Non-pigmented ciliary epithelial cell (primary cell): ENCODE measurements at places on chromosomes 2 and 18.

DNA sequence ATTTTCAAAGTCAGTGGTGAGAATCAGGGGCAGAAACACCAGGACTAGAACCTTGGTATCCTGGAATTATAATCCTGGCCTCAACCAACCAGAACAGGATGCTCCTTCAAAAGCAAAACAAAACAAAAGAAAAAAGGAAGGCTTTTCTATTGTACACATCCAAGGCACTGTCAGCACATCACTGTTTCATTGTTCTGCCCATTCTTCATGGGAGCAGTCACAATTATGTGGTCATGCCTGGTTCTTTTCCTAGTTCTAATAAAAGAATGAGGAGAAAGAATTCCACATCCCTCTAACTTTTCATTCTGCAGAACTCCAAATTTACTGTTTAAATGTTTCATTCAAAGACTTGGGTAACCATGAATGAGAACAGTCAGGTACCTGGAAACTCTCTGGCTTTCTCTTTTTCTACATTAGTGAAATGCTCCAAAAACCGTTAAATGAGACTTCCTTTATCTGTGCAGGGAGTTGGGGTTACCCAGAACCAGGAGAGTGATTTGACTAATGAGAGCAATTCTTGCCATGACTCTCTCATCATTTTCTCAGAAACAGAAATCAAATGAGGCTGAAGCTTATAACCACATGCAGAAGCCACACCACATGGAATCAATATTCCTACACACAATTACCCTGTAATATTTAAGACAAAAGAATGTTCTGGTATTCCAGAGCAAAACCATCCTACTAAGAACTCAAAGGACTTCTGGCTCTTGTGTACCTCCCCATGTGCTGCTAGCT is 110.9 kb upstream of the CCDC150 start:
- DNase-seq, result no peak

GRCh38 chr2:108614043-108614545 is 79.8 kb downstream of the LIMS1 start:
- DNase-seq, result no peak

DNA sequence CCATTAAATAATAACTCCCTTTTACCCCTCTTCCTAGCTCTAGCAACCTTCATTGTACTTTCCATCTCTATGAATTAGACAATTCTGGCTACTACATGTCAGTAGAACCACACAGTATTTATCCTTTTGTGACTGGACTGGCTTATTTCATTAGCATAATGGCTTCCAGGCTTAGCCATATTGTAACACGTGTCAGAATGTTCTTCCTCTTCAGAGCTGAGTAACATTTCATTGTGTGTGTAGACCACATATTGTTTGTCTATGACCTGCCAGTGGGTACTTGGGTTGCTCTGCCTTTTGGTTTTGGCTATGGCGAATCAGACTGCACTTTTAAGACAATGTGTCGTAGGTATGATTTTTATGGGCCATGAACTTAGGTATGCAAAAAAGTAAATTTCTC is 20.9 kb downstream of the TSN start:
- DNase-seq, result no peak

DNA sequence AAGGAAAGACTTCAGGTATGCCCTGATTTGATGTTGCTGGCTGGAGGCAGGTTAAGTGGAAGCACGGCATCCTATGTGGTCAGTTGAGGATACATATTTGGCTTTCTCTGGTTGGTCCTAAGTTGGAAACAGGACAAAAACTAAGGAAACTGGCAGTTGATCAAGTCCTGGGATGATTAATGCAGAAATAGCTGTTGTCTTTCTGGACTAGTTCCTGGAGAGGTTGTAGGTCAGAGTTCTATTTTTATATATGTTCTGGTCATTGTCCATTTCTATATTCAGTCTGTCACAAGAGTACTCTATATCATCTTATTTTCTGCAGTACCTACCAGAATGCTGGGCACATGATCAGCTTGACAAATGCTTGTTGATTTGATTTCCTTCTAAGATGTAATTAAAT is 4.0 kb upstream of the SLC35F5 start:
- no peak for DNase-seq

- DNase-seq, result no peak
Measured at GRCh38 chr2:217950401-217950871, 52.4 kb downstream of the TNS1 start.

DNA sequence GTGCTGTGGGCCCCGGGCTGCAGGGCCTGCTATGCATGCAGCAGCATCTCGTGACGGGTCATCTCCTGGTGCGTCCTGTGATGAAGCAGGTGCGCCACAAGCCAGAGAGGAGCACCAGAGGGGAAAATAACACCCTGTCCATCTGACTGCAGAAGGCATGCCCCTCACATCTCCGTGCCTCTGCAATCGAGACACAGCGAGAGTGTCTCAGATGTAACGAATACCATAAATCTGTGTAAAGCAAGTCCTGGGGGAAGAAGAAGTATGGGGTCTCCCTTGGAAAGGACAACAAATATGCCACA is 137.5 kb downstream of the PTGR3 start:
- DNase-seq, result no peak

DNA sequence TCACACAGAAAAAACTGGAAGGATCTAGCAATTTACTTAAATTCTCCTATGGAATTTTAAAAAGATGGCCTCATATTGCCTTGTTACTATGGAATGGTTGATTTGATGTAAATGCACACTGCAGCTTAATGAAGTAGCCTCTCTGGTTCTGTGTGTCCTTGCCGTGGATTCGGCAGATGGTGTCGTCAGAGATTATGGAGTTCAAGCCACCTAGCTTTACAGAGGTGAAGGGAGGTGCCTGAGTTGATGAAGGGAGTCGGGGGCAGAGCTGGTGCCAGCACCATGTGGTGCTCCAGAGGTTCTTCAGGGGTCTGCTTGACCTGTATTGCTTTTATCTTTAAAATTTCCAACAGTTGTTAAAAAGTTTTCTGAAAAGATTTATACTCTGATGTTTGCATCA is 48.8 kb downstream of the ASAP2 start:
- DNase-seq, result no peak

DNA sequence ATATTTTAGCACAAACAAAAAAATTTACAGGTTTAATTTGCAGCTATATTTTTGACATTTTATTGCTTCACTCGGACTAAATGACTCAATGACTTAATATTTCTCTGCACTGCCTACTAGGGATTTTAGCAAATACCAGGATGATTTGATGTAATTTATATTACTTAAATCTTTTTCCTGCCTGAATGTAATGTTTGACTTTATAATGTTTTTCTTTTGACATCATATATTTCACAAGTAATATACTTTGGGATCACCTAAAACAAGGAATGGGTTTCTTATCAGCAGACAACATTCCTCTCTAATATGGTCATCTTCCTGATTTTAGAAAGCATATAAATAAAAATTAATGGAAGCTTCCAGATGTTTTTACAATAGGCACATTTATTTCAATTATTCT is 253.2 kb upstream of the EPC2 start:
- DNase-seq, result peak; percentile 37

DNA sequence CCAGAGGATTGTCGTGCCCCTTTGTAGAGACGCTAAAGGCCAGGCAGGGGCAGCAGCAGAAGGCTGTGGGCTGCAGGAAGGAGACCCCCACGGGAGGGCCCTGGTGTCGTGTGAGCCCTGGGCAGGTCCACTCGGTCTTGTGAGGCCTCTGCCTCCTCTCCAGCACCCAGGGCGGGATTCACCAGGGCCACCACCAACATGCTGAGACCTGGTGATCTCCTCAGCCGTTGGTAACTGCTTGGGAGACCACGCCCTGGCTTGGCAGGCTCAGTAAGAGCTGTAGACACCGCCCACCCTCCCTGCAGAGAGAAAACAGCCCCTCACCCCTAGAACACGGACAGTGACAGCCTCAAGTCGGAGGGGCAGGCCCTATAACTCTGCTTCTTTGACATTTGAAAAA is 21.1 kb downstream of the MBP start:
- no peak for DNase-seq

DNA sequence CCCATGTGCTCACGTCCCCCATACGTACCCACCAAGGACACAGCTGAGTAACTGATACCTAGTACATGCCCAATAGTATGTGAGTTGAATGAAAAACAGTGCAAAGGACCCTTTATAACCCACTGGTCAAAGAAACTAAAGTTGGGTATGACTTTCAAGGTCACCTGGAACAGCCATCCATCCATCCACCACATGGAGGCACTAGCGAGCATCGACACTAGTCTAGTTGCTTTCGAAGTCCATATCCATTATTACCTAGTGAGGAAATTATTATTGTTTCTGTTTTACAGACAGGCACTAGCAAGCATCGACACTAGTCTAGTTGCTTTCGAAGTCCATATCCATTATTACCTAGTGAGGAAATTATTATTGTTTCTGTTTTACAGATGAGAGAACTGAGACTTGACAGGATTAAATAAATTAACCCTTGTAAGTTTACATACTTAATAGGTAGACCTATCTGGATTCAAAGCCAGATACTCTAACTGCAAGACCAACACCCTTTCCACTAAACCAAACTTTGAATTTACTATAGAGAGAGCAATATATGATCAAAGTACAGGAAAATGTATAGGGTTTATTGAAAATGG is 233.7 kb downstream of the METTL4 start:
- no peak for DNase-seq

- no peak for DNase-seq
Measured at GRCh38 chr2:85254540-85255300, 73.1 kb downstream of the TGOLN2 start.

- DNase-seq, result no peak
Measured at GRCh38 chr18:79718126-79718525, 38.5 kb downstream of the CTDP1 start.

DNA sequence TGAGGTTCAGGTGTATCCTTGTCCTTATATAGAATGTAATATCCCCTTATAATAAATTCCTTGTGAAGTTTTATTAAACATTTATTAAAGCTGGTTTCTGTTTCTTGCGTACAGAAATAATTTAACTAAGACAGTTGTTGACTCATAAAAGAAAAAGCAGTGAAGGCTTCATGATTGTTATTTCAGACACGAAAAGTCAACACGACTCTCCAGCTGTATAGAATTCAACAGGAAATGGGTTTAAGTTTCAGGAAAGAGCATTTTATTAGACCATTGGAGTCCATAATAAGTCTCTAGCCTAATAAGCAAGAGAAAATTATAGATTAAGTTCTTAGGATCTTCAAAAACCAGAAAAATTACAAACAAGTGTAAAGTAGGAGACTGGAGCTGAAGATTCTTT is 62.2 kb downstream of the KCNE4 start:
- DNase-seq, result no peak

GRCh38 chr2:10515887-10516286 is 67.8 kb upstream of the ODC1 start:
- no peak for DNase-seq

DNA sequence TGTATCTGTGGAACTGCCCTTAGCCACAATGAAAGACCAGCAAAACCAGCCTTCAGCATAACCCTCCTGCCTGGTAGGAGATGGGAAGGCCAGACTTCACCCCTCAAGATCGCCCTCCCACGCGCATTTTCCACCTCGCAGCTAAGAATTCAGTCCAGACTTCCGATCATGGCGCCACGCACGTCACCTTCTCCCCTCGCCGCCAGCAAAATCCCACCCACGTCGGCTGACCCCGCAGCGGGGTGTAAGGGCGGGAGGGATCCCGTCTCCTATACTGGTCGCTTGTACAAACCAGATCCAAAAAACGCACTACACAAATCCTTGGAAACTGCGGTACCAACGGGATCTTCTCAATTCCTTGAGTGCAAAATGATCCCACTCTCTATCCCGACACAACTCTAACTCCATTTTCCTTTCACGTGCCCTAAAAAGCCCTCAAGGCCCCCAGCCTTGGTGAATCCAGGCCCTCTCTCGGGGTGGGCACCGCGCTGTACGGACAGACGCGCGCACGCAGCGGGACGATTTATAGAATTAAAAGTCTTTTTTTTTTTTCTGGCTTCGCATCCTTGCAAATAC is 1.0 kb upstream of the BMPR2 start:
- DNase-seq, result peak; percentile 77

GRCh38 chr2:73823916-73824523 is 4.7 kb upstream of the STAMBP start:
- DNase-seq, result peak; percentile 77

GRCh38 chr2:88269836-88270235 is 99.7 kb downstream of the THNSL2 start:
- no peak for DNase-seq

GRCh38 chr2:221264318-221264717 is 307.8 kb downstream of the EPHA4 start:
- DNase-seq, result no peak

DNA sequence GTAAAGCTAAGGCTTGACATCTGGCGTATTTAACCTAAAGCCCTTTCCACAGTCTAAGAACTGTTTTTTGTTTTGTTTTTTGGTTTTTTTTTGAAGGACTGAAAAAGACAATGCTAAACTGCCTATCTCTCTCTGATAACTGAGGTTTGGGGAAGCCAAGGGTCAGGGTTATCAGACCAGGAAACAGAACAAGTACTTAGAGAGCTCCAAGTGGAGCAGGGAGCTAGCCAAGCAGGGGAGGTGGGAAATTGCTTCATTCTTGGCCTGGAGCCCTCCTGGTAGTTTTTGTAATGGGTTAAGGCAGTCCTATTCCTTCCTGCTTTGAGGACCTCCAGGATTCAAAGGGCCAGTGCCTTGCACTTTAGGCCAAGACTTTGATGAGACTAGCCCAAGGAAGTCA is 154.3 kb upstream of the LTBP1 start:
- DNase-seq, result no peak

DNA sequence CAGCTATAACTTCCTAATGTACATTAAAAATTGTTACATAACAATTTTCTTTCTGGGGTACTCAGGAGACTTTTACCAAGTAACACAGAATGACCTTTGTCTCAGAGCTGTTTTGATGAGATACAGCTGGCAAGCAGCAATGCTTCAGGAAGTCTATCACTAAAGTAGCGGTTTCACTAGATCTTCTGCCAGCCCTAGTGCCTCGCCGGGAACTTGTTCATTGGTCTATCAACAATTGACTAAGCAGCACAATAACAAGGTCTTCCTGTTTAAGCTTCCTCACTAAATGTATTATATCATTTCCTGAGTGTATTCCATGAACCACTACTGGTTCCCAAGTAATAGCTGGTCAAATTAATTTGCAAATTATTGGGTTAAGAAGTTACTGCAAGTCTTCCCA is 69.2 kb downstream of the TRIP12 start:
- DNase-seq, result peak; percentile 61

GRCh38 chr2:129004485-129004884 is 685.8 kb upstream of the HS6ST1 start:
- DNase-seq, result no peak

GRCh38 chr2:108271691-108272253 is 16.9 kb upstream of the SULT1C2 start:
- DNase-seq, result peak; percentile 56

DNA sequence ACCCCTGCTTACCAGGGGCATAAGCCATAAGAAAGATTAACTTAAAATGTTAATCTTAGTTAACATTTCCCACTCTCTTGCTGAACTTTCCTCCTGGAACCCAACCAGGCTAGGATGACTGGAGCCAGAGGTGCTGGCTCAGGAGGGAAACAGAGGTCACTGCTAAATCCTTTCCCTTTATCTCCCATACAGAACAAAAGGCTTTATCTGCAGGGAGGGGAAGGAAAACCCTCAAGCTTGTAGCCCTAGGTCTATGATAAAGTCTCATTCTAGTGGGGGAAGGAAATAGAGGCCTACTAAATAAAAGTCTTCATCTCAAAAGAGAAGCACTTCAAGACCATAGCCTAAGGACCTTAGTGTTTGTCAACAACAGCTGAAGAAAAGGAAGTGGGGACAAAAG is 18.6 kb downstream of the HIBCH start:
- no peak for DNase-seq
